ENCODE measurements at places on chromosomes 1 and 21. TPM values are rescaled to one million over a fixed set of nuclear protein-coding genes. Genes with fewer than 3 reads are reported as not detected.
A peak's percentile ranks its signal among the peaks of the same experiment; 100 is the strongest.

DNA sequence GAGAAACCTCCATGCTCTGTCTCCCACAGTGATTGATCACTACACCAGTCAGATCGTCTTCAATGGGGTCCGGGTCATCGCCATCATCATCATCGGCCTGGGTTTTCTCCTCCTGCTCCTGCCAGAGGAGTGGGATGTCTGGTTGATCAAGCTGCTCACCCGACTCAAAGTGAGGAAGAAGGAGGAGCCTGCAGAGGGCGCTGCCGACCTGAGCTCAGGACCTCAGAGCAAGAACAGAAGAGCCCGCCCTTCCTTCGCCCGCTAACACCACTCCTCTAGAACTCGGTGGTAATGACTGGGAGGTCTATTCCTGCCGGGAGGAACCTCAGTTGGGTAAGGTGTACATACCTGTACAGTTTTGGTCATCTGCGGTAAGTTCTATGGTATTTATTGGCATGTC, 50.3 kb upstream of the COA6 start:
- no peak overlapping the region for H3K4me3 ChIP-seq
- DNase-seq = peak; percentile 59
- peaks cover 8% of the 10 kb centered on the region for H3K4me1 ChIP-seq
- no peak overlapping the region for H3K27ac ChIP-seq
- H3K27me3 ChIP-seq = no peaks in the 10 kb centered on the region
- no peaks in the 10 kb centered on the region for H3K36me3 ChIP-seq

GRCh38 chr1:85815906-85816305, 107.7 kb upstream of the ZNHIT6 start:
- no peak overlapping the region for H3K4me3 ChIP-seq
- H3K27ac ChIP-seq = no peak overlapping the region
- peak; percentile 17 for DNase-seq

Gene OR2M3
- total RNA-seq = not detected

- no peaks in the 10 kb centered on the region for H3K36me3 ChIP-seq
- H3K4me1 ChIP-seq = peaks cover 25% of the 10 kb centered on the region
- peak overlapping the region; percentile 56 for H3K27ac ChIP-seq
These were observed 10.6 kb downstream of the HCRTR1 start for GRCh38 chr1:31627930-31628559.

- H3K36me3 ChIP-seq = no peaks in the 10 kb centered on the region
- no peak overlapping the region for H3K4me3 ChIP-seq
- H3K27me3 ChIP-seq = no peaks in the 10 kb centered on the region
- no peak for DNase-seq
- no peaks in the 10 kb centered on the region for H3K4me1 ChIP-seq
These were observed 228.2 kb downstream of the DNM3 start for GRCh38 chr1:172069534-172069933.

- DNase-seq = peak; percentile 80
- H3K27ac ChIP-seq = peak overlapping the region; percentile 77
- H3K4me1 ChIP-seq = peaks cover 53% of the 10 kb centered on the region
- no peaks in the 10 kb centered on the region for H3K36me3 ChIP-seq
- no peaks in the 10 kb centered on the region for H3K27me3 ChIP-seq
These were observed 27.4 kb upstream of the KIRREL1 start for GRCh38 chr1:157966031-157966537.

DNA sequence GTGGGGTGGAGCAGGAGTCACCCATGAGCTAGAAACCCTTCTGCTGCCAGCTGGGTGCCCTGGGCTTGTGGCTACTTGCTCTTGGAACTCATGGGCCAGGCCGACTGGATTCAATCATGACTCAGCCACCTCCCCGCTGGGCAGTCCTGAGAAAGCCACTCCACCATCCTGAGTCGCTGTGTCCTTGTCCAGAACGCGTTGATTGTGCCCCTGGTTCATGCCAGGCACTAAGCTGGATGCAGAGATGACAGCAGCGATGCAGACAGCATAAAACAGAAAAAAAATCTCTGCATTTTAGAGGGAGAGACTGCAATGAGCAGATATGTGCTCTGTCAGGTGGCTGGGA, 10.6 kb downstream of the PADI1 start:
- H3K27me3 ChIP-seq = no peaks in the 10 kb centered on the region
- H3K4me3 ChIP-seq = no peak overlapping the region
- peaks cover 12% of the 10 kb centered on the region for H3K4me1 ChIP-seq
- no peak overlapping the region for H3K27ac ChIP-seq

Gene LEFTY1
- 138 TPM for total RNA-seq
